ENCODE measurements at places on chromosomes 3 and 15.

- no peak for DNase-seq
These were observed 201.7 kb downstream of the GAP43 start for GRCh38 chr3:115825046-115825445.

DNA sequence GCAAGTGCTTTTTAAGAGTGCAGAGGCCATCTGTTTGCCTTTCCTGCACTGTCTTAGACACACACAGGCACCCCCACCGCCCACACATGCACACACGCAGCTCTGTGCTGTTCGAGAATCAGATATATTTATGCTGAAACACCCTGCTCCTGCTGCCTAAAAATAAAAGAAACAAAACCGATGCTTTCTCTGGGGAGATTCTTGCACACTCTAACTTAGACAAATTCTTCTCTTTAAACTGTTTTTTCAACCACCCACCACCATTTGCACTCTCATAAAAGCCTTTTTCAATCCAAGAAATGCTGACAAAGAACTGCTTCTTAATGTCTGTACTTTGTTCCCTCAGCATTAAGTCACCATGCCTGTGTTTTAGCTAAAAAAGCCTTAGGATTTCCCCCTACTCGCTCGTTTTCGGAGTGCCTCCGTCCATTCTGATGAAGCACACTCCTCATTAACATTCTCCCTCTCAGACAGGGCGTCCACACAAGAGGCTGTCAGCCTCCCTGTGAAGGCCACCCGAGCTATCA, 26.2 kb downstream of the SLC12A8 start:
- DNase-seq: no peak

DNA sequence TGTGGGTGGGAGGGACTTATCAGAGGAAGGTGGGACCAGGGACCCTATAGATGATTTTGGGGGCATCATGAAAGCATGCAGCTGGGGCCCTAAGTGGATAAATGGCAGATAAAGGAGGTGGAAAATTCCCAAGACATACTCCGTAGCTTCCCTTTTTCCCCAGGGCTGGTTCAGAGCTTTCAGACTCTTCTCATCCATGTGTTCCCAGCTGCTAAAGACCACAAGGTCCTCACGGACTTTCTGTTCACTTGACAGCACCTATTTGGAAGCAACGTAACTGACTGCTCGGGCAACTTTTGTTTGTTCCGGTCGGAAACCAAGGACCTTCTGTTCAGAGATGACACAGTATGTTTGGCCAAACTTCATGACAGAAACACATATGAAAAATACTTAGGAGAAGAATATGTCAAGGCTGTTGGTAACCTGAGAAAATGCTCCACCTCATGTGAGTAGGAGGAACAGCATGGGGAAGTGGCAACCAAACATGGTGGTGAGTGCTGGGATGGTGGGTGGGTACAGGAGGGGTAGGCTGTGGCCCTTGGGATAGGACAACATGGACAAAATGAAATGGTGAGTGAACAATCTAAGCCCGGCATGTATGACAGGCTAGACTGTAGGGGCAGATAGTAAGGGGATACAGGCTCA, 28.7 kb upstream of the SRPRB start:
- no peak for DNase-seq

- DNase-seq: no peak
These were observed 19.1 kb upstream of the TM4SF4 start for GRCh38 chr3:149455366-149455765.

GRCh38 chr3:153357436-153357835, 195.4 kb downstream of the RAP2B start:
- DNase-seq: no peak

GRCh38 chr15:42456531-42456930, 34.4 kb downstream of the ZNF106 start:
- DNase-seq: no peak
